Kasumi-1 (cell line): ENCODE measurements at places on chromosomes 6 and 20.

DNA sequence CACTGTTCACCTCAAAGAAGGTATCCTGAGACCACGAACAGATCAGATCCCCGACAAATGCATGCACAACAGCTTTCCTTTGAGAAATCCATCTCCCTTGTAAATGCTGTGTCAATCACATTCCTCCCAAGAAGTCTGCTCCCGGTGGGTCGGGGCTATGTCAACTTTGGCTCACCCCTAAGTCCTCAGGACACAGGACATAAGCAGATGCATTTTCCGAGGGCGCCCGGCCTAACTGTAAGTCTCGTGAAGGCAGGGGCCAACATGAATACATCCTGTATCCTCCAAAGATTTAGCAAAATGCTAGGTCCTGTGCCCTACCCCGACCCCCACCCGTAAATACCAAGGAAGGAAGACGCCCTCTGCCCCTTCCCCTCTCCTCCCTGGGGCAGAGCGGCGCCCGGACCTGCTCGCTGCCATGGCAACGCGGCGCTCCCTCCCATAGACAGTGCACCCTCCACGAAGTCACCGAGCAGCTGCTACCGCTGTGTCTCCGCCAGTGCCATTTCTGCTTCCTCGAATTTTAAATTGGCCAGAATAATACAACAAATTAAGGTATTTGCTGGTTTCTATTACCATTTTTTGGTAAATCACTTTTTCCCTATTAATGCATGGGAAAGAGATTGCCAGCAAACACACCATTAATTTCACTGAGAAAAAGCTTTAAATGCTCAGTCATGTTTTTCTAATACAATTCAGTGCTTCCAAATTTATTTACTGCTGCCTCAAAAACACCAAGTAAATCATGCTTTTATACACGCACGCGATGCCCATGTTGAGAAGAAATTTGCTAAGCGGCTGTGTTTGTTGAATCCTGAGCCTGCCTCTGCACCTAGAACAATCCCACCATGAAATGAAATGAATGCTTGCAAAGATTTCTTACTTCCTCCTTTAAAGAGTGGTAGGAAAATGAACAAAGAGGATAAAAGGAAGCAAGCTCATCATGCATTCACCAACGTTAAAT lies 100.6 kb downstream of the PCSK2 start:
- no peak for DNase-seq

- peak; percentile 98 for DNase-seq
Observed at GRCh38 chr6:142146828-142147662, at the start of the genes NMBR and VTA1. TSS of gene NMBR (minus strand) at chr6:142147122. CDS start at chr6:142088658, 58,464 bp downstream. TSS of gene VTA1 (plus strand) at chr6:142147263. CDS start at chr6:142147288, 25 bp downstream.

DNA sequence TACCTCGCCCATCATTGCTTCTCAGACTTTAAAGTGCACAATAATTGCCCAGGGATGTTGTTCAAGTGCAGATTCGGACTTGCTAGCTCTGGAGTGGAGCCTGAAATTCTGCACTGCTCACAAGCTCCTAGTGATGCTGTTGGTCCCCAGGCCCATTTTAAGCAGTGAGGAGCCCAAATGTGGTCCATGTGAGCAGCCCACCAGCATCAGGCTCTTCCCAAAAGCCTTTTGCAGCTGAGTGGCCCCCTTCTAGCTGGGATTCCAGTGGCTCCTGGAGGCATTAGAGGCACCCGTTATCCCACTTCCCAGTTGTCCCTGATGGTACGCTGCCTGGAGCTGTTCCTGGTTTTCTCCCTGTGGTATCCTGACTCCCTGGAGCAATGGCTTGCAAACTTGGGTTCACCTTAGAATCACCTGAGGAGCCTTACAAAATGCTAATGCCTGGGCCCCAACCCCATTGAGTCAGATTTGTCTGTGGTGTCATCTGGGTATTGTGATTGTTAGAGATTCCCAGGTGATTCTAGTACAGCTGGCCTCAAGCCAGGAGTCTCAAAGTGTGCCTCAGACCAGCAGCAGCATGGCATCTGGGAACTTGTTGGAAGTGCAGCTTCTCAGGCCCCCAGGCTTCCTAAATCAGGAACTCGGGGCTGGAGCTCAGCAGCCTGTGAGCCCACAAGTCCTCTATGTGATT lies 186.9 kb upstream of the SLC24A3 start:
- no peak for DNase-seq

DNA sequence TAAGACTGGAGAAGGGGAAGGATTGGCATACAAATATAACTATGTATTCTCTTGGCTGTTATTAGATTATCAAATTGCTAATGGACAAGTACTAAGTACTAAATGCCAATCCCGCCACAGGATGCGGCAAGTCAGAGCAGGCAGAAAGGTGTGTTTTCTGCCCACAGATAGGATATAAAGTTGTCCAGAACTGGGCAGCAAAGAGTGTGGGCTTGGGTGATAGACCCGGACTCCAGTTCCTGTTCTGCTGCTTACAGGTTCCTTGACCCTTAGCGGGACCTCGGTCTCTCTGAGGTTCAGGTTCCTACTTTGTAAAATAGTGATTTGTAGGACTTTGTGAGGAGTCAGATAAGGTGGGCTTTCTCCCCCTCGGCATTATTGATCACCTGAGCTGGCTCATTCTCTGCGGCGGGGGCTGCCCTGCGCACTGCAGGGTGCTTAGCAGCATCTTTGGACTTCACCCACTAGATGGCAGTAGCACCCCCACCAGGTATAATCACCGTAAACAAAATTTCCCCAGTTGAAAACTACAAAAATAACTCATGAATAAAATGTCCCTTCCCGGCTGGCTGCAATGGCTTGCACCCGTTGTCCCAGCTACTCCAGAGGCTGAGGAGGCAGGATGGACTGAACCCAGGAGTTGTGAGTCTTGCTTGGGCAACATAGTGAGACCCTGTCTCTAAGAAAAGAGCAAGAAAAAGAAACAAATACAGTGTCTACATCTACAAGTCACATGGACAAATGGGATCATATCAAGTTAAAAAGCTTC lies 193.1 kb downstream of the DOK5 start:
- peak; percentile 0 for DNase-seq

DNA sequence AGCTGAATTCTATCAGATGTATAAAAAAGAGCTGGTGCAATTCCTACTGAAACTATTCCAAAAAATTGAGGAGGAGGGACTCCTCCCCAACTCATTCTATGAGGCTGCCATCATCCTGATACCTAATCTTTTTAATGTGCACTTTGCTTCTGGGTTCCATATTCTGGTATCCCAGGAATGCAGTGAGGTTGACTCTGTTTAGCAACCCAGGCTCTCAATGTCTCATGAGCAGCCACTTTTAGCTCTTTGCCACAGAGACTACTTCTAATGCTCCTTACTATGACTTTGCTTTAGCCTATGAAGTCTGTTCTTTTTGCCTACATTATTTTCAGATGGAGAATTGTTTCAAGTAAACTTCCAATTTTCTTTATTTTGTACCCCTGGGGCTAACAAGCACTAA lies 185.5 kb upstream of the NRSN1 start:
- DNase-seq: no peak

GRCh38 chr6:257031-257725 lies 35.1 kb upstream of the DUSP22 start:
- DNase-seq: no peak

DNA sequence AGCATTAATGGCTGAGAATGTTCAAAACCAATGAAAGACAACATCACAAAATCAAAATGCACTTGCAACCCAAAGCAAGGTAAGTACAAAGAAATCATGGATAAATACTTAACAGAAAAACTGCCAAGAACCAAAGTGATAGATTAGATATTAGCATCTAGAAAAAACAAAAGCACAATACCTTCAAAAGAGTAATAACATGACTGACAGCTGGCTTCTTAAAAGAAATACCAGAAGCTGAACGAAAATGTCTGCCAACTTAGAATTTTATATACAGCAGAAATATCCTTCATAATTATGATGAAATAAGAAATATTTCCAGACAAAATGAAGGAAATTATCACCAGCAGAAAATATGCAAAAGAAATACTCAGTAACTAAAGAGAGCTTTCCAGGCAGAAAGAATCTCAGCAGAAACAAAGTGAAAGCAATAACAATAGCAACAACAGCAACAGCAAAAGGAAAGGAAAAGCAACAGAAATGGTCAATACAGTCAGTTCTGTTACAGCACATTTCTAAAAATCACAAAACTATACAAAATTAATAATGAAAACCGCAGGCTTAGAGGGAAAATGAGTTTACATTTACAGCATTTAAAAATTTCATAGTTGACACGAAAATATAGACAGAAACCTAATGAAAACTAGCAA lies 121.5 kb upstream of the MAN1A1 start:
- no peak for DNase-seq

DNA sequence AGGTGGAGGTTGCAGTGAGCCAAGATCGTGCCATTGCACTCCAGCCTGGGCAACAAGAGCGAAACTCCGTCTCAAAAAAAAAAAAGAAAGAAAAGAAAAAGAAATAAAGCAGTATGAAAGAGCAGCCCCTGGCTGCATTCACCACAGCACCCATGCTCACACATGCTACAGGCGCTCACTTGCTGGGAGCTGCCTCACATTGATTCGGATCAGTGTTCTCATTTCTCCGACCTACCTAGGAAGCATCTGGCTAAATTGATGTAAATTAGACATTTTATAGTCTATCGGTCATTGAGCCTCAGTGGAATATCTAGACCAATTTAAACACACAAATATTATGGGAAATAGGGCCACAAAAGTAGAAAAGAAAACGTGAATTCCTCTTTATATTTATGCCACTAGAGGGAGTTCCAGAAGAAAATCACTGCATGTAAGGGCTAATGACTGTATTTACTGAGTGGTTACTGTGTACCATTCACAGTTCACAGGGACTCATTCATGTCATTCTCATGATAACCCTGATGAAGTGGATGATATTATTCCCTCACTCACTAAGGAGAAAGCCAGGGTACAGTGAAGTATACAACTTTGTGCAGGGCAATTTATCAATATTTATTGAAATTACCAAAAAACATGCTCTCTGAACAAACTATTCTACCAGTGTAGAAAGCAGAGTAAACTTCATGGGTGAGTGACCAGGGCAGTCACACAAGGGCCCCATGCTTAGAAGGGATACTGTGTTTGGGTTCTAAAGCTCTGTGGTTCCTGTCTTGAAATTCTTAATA lies 5.3 kb upstream of the MOG start:
- DNase-seq: peak; percentile 47

- DNase-seq: no peak
Observed at GRCh38 chr6:149329529-149329928, 12.0 kb downstream of the TAB2 start.
